ENCODE measurements at places on chromosomes 2 and 18.

DNA sequence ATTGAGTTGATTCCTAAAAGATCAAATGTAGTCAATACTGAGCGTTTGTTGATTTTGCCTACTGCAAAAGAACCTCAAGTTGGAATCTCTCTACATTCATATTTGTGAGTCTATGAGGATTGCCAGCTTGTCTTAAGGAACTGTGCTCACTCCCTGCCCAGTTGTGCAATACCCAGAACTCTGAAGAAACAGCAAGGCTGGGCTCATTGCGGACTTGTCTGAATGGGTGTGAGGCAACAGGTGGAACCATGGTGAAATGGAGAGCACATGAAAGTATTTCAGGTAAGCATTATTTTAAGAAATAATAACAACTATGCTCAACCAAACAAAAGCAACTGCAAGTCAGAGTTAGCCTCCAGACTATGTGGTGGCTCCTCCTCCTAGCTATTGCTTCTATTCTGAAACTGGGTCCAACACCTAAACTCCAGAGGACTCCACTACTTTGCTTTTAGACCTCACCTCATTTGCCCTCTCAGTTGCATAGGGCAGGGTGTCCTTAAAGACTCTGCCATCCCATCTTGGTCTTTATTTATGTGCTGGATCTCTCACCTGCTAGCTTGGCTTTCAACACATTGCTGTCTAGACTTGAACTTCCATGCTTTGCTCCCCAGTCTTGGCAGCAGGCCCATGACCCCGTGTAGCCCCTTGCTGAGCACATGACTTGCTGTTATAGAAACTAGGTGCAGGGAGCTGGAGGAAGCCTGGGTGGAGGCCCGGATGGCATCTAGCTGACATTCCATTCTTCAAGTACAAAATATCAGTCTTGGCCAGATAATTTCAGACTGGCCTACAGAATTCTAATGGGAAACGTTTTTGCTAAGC, 94.8 kb upstream of the ARL5A start:
- no peak for DNase-seq

GRCh38 chr18:34870555-34871310, 160.6 kb downstream of the DTNA start:
- DNase-seq, result no peak

- no peak for DNase-seq
Measured at GRCh38 chr2:199770716-199771115, 80.3 kb downstream of the FTCDNL1 start.

DNA sequence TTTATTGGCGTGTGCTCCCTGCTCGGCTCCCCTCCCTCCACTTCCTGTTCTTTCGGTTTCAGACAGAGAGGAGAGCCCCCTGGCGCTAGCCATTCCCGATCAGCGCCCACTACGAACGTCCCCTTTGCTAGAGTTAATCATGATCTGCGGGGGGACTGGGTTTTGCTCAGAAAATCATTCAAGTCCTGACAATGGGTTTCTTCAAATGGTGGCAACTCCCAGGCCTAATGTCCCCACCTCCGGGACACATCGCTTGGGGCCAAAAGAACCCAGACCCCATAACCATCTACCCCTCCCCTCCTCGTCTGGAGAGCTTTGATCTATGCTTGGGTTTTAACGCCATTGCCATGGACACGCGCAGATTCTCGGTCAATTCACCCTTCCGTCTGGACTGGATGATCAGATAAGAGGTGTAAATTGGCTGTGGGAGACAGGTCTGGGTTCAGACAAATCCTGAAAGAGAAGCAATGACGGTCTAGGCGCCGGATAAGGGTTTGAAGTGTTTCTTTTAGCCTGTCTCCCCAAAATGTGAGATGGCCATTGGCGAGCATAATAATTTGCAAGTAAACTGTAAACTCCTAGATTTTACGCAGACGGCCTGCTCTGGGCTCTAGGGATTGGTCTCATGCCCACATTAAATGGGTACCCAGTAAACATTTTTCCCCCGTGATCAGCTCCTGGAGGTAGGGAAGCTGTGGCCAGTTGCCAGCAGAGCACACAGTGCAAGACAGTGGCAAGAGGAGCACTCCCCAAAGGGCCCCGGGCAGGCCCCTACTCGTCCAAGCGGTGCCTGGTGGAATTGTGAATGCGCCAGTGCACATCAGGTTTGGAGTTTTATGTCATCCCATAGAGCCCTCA, 4.7 kb downstream of the NRP2 start:
- DNase-seq, result no peak

GRCh38 chr2:220811952-220812570, 760.0 kb downstream of the EPHA4 start:
- DNase-seq, result no peak

DNA sequence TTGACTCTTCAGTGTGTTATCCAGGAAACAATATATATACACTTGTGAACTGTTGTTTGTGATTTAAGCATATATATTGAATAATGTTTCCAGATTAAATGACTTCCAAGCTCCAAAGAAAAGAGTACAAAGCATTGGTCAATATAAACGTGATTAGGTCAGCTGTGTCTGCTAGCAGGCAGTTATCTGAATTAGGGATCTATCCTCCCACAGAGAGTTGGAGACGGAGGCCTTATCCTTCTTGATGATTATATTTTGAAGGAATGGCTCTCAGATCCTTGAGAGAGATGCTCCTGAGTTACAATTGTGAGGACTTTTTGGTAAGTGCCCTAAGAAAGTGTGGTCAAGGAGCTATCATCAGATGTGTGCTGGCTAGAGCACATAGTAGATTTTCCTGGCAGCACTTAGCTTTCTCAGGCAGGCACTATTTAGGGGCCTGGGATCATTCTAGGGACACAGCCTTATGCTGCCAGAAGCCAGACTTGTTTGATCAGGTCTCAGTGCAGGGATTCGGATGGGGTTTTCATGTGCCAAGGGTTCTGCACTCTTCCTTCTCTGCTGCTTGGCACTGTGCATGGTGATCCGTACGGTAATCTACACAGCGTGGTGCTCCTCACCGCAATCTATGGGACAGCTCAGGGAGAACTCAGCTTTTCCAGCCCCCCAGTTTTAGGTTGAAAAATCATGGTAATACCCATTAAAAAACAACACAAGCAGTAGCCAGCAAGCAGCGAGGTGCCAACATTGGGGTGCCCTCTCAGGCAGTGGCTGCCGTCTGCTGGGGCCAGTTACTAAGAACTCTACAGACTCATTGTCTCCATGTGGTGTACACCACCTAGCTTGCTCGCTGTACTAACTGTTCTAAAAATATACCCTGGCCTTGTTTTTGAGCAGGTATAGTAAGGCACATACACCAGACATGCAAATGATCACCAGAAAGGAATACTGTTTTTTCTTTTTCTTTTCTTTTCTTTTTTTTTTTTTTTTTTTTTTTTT, 8.0 kb upstream of the ZDBF2 start:
- DNase-seq, result no peak

- DNase-seq, result no peak
Measured at GRCh38 chr18:35155398-35156117, 85.3 kb upstream of the ZNF397 start.

DNA sequence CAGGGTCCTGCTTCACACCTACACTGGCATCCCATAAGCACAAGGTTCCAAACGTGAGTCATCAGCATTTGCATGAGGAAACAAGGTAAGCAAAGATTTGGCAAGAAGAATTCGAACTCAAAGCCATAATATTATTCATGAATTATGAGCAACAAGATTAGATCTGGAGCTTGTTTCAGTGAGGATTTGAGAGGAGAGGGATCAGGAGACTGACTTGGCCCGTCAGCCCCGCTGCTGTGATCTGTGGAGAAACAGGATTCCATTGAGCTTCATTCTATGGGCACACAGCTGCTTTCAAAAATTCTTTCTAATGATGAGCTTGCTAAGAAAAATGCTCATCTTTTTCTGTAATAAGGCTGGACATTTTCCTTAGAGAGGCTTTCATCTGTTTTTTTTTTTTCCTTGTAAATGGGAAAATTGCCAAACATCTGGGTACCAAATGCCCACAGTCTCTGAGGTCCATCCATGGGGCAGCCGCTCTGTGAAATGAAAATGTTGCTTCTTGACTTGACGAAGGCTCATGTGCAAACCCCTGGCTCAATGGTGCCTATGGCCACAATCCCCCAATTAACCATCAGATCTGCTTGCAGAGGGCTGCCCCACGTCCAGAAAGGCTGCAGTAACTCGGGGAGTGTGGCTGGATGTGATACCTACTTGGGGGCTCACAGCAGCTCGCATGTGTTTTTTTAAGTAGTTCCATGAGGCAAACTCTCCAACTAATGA, 179.3 kb downstream of the TMEM18 start:
- DNase-seq, result no peak

DNA sequence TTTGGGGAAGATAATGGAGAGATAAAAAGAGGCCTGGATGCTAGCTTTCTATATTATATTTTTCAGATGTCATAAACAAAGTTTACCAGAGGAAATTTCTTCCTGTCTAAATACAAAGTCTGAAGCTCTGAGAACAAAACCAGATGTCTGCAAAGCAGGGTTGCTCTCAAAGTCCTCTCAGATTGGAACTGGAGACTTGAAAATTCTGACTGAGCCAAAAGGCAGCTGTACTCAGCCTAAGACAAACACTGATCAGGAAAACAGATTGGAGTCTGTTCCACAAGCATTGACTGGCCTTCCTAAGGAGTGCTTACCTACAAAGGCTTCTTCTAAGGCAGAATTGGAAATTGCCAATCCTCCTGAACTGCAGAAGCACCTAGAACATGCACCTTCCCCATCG, 25.1 kb downstream of the KDM3A start:
- no peak for DNase-seq

GRCh38 chr2:44016282-44016681, 20.5 kb upstream of the LRPPRC start:
- DNase-seq, result no peak

- DNase-seq, result no peak
Measured at GRCh38 chr2:142222715-142223114, 91.9 kb upstream of the LRP1B start.

- DNase-seq, result no peak
Measured at GRCh38 chr2:17588031-17588430, 47.5 kb downstream of the VSNL1 start.

DNA sequence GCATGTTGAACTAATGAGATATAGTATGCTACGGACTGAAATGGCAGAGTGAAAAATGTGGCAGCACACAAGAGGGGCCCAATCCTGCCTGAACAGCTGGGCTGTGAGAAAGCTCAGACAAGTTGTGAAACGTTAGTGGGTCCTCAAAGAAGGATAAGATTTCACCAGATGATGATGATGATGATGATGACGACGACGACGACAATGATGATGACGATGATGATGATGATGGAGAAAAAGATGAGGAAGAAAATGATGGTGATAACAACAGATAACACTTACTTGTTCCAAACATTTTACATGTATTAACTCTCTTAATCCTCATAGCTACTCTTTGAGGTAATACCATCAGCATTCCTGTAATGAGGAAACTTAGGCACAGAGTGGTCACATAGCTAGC, 94.2 kb downstream of the WDPCP start:
- no peak for DNase-seq

- DNase-seq, result no peak
Measured at GRCh38 chr2:9071032-9071431, 67.5 kb upstream of the MBOAT2 start.

GRCh38 chr2:102483086-102483485, 10.1 kb downstream of the SLC9A4 start:
- DNase-seq, result no peak

Data from activated naive CD4-positive, alpha-beta T cell (primary cell).